ENCODE measurements at places on chromosomes 6 and 20.

- H3K27ac ChIP-seq = no peak overlapping the region
- no peaks in the 10 kb centered on the region for H3K27me3 ChIP-seq
- no peak for DNase-seq
Observed at GRCh38 chr6:42211726-42212125, 5.9 kb downstream of the MRPS10 start.

DNA sequence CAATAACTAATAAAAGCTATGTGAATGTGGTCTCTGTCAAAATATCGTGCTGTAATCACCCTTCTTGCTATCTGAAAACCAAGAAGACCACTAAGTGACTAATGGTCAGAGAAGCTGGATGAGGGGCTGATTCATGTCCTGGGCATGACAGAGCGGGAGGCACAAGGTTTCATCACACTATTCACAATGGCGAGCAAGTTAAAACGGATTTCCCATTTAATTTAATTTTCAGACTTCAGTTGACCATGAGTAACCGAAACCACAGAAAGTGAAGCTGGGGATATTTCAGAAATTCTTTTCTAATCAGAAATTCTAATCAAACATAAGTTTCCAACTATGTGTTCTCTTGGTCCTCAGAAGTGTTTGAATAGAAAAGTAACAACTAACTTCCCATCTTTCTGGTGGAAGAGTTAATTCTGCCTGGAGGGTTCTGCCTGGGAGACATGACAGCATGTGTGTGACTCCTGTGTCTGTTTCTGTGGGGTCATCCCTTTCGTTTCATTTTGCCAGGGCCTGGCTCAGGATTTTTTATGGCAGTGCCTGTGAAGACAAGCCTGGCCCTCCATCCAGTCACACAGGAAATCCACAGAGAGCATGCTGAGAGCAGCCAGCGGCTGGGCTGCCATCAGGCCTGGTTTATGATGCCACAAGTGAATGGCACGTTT lies 98.9 kb downstream of the FAM120B start:
- peaks cover 49% of the 10 kb centered on the region for H3K36me3 ChIP-seq
- no peak overlapping the region for H3K27ac ChIP-seq
- DNase-seq = no peak
- no peaks in the 10 kb centered on the region for H3K4me1 ChIP-seq
- no peaks in the 10 kb centered on the region for H3K27me3 ChIP-seq

GRCh38 chr6:148487461-148487860 lies 144.8 kb downstream of the SASH1 start:
- H3K4me1 ChIP-seq = no peaks in the 10 kb centered on the region
- H3K27ac ChIP-seq = no peak overlapping the region
- no peaks in the 10 kb centered on the region for H3K27me3 ChIP-seq
- no peak for DNase-seq
- H3K36me3 ChIP-seq = no peaks in the 10 kb centered on the region

DNA sequence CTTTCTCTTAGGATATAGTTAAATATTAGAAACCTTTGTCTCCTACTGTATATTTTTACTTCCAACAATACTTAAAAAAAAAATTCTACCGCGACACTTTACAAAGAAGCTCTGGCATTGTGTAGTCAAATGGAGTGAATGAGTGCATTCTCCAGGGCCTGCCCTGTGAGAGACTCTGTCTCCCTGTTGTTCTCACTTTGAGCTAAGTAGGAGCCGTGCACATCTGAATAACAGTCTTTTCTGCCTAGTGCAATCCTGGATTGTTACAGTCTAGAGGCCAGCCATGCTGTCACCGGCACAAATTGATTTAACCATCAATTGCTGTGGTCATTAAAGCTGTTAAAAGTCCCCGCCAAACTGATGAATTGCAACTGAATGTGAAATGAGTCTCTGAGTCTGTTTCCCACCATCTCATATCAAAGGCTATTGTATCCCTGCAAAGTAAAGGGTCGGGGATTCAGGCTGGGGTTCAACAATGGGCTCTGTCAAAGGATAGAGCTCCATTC lies 156.0 kb downstream of the RFPL4B start:
- no peak overlapping the region for H3K4me3 ChIP-seq
- H3K4me1 ChIP-seq = no peaks in the 10 kb centered on the region
- no peak for DNase-seq
- no peaks in the 10 kb centered on the region for H3K27me3 ChIP-seq

DNA sequence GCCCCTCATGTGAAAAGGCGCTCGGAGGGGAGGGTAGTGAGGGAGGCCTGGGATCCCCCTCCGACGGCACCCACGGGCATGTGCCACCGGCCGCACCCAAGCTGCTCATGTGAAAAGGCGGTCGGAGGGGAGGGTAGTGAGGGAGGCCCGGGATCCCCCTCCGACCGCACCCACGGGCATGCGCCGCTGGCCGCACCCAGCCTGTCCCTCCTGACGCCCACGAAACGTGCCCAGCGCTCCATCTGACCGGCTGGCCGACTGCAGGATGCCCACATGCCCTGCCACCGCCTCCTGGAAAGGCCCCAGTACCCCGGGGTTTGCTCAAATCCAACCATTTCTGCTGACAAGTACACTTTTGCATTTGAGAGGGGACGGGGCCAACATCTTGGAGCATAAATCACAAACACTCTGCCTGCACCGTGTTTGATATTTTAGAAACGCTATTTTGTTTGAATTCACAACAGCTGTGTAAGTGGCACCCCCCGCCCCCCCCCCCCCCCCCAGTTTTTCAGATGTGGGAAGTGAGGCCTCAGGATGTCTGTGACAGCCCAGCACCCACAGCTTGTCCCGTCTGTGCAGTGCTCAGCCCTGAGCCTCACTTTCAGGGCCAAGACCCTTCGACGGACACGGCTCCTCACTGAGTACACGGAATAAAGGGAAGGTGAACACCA lies 34.1 kb downstream of the SLC2A4RG start:
- H3K36me3 ChIP-seq = no peaks in the 10 kb centered on the region
- no peaks in the 10 kb centered on the region for H3K4me1 ChIP-seq
- no peak overlapping the region for H3K4me3 ChIP-seq

DNA sequence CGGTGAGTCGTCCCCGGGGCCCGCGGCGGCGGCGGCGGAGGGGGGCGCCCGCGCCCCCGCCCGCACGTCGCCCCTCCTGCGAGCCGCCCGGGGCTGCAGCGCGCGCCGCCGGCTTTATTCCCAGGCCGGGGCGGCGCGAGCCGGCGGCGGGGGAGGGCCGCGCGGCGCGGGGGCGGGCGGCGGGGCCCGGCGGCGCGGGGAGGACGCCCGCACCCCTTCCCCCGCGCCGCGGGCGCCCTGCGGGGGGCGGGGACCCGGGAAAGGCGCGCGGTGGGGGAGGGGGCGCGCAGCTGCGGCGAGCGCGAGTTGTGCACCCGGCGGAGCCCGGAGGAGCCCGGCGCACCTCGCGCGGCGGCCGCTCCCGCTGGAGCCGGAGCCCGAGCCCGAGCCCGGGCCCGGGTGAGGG lies 646 bp downstream of the HMGA1 start:
- peak overlapping the region; percentile 86 for H3K27ac ChIP-seq
- H3K36me3 ChIP-seq = peaks cover 14% of the 10 kb centered on the region

Measured in CD14-positive monocyte (primary cell).